ENCODE measurements at places on chromosomes 13 and 19.

GRCh38 chr19:42184401-42184861 is 33.0 kb downstream of the DEDD2 start:
- no peak for DNase-seq

- DNase-seq: no peak
Observed at GRCh38 chr13:114311387-114311786, 2.9 kb upstream of the CHAMP1 start.

- DNase-seq: peak; percentile 38
Observed at GRCh38 chr19:3573858-3574637, 1.3 kb downstream of the HMG20B start.

- DNase-seq: peak; percentile 14
Observed at GRCh38 chr13:26872525-26873385, 112.2 kb upstream of the GPR12 start.

DNA sequence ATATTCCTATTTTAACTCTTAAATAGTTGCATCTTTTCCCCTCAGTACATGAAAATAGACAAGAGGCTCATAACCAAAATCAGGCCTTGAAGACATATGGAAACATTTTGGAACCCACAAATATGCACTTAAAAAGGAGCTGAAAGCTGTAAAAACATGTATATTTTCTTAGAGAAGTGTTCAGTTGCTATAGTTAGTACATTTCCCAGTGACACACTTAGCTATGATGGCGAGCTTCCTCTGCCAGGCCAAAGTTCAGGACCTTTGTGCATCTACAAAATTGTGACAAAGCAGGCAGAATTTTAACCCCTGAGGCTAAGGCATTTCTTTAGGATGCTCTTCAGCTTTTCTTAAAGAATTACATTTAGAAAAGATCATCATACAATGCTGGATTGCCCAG is 54.5 kb downstream of the RCBTB2 start:
- DNase-seq: no peak

GRCh38 chr13:107421028-107421427 is 794.3 kb downstream of the LIG4 start:
- DNase-seq: no peak

- no peak for DNase-seq
Observed at GRCh38 chr19:56423276-56423984, 19.3 kb downstream of the ZNF583 start.

Measured in stimulated activated CD4-positive, alpha-beta T cell treated with anti-CD3 and anti-CD28 coated beads, Interleukin-1b, Interleukin-23, amount 100 ng/mL, for 24 hours (primary cell).